NCI-H510A treated with DMSO at 0.1 percent for 48 hours (cell line): ENCODE measurements at places on chromosomes 16 and 17.

GRCh38 chr17:35088356-35088880 is 24.9 kb upstream of the RFFL start:
- DNase-seq, result peak; percentile 59

GRCh38 chr17:880443-881269 is 98.5 kb downstream of the MRM3 start:
- no peak for DNase-seq

DNA sequence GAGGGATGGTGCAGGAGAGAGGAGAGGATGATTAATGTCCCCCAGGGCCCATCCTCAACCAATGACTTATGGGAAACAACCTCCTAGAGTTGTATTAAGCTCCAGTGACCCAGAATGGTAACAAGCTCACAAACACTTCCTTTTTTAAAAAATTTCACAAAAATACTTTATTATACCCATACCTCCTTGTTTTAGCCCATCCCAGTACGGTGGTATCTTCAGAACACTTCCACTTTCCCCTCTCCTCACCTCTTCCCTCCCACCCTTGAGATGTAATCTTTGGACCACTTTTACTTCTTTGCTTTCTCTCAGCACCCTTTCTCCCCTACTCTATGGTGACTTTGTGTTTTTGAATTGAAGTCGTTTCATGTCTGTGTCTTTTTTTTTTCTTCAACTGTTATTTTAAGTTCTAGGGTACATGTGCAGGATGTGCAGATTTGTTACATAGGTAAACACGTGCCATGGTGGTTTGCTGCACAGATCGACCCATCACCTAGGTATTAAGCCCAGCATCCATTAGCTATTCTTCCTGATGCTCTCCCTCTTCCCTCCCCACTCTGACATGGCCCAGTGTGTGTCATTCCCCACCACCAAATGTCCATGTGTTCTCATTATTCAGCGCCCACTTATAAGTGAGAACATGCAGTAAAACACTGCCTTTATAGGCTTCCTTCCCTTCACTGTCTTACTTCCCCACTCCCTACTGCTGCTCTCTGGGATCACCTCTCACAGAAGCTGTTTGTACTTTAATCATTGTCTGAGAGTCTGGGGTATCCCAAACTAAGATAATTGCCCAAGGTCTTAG is 124.5 kb downstream of the PRKCB start:
- DNase-seq, result no peak

GRCh38 chr17:17548044-17548443 is 43.5 kb downstream of the PEMT start:
- DNase-seq, result no peak

- DNase-seq, result no peak
These were observed 103.5 kb downstream of the STX8 start for GRCh38 chr17:9472094-9472493.

DNA sequence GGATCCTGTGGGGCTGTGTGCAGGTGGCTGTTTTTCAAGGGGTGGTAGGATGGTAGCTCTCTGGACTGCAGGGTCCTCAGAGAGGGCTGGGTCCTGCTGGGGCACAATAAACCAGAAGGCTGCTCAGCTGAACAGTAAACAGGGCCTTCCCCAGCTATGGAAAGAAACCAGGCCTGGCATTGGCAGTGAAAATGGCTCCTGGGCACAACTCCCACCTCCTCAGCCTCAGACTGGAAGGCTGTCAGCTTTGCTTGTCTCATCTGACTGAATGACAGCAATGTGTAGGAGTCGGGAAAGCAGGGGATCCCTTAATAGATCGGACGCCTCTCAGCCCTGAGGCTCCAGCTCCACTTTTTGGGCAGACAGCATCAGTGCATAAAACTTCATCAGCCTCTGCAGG is 59.8 kb upstream of the NLRP1 start:
- no peak for DNase-seq

GRCh38 chr17:65228287-65228686 is 91.1 kb downstream of the RGS9 start:
- no peak for DNase-seq

DNA sequence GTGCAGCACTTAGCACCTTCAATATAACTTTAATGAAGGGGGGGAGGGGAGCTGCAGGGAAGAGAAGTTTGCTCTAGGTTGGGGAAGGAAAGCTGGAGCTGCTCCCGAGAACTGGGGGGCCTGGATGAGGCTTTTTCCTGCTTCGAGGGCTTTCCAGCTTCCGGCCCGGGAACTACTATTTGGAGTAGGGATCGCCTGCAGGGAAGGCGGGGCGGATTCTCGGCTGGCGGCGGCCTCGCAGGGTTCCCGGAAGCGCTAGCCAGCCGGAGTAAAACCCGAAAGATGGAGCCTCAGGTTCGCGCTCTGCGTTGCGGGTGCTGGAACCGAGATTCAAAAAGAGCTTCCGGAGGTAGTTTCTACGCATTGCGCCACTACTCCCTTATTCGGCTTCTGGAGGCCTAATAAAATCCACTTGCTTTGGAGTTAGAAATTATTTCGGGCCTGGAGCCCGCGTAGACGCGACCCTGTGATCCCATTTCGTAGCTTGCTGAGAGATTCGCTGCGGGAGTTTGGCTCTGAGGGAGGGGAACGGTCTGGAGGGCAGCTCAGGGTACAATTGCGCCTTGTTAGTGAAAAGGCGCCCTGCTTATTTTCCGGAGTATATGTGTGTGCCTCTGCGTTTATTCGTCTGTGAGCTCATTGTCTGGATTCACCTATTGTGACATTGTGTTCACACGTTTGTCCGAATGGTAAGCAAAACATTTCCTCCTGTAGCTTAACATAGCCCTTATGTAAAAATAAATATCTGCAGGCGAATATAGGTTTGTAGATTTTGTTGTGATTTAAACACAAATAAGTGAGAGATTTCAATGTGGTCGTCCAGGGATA is 652 bp downstream of the PRAC2 start:
- peak; percentile 62 for DNase-seq

- no peak for DNase-seq
These were observed 3.1 kb upstream of the PHKG2 start for GRCh38 chr16:30745082-30745481.

DNA sequence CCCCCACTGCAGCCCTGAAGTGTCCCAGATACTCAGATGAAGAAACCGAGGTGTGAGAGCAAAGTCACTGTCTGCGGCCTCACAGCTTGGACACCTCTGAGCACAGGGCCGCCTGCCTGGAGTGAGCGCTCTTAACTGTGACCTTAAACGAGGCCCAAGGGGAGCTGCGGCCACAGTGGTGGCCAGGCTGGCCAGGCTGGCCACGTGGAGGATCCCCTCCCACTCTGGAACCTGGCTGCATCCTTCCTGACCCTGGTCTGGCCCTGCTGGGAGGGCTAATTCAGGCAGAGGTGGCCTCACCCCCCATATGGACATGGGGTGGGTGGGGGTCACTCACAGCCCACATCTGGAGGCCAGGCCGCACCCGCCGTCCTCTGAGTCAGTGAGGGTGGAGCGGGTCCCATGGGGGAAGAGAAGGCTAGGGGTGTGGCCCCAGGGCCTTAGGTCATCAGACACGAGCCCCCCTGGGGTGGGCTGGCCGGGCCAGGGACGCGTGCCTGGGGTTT is 6.6 kb downstream of the VASN start:
- DNase-seq, result no peak

DNA sequence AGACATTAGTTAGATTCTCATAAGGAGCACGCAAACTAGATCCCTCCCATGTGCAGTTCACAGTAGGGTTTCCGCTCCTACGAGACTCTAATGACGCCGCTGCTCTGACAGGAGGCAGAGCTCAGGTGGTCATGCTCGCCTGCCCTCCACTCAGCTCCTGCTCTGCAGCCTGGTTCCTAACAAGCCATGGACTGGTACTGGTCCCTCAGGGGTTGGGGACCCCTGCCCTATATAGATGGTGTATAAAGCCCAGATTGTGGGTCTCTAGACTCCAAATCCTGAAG is 52.1 kb upstream of the LYRM9 start:
- no peak for DNase-seq

DNA sequence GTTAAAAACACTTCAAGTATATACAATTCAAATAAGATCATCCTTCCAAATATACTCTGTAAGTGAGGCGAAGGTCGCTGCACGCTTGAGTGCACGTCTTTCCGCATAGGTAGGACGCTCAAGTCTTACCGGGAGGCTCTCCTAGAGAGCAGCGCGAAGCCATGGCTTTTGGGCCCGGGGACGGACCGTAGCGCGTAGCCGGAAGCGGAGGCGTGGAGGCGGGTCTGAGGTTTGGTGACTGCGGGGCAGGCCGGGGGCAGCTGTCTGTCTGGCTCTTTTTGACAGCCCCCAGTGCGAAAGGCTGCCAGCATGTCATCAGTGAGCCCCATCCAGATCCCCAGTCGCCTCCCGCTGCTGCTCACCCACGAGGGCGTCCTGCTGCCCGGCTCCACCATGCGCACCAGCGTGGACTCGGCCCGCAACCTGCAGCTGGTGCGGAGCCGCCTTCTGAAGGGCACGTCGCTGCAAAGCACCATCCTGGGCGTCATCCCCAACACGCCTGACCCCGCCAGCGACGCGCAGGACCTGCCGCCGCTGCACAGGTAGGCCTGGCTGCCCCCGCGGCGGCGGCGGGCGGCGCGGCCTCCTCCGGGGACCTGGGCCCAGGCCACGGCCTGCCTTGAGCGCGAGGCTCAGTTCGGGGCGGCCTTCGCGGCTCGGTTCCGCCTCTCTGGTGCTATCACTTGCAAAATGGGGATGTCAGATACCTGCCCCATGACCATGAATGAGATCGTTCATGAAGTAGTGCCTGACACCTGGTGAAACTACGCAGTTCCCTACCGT is at the start of gene LONP2:
LONP2 (plus strand) TSS at position 221 of the 783 bp plus-strand sequence; CDS start at position 310, 89 bp downstream.
- peak; percentile 80 for DNase-seq

GRCh38 chr17:29617481-29618271 is 5.0 kb downstream of the CORO6 start:
- peak; percentile 11 for DNase-seq
